ENCODE measurements at places on chromosomes 6 and 20. TPM values are rescaled to one million over a fixed set of nuclear protein-coding genes. Genes with fewer than 3 reads are reported as not detected.

GRCh38 chr6:134247844-134248580 lies 69.9 kb downstream of the SGK1 start:
- no peak for ATAC-seq

The SIGLEC1 gene
- total RNA-seq: 0.80 TPM

The MACROD2 gene
- total RNA-seq: 2.2 TPM

The CCN5 gene
- 1.9 TPM for total RNA-seq

DNA sequence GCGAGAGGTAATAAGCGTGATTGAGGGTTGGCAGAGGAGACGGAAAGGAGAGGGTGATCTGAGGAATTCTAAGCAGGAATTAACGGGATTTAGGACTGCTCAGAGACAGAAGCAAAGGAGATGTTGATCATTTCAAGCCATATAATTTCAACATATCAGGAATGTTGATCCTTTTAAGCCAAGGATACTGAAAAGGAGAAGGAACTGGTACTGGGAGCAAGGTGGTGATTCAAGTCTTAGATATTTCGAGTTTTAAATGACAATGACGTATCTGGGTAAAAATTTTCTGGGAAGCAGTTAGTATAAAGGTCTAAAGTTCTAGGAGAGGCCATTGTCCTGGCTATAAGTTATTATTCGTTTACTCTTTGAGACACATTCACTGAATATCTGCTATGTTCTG lies 91.3 kb upstream of the OGFRL1 start:
- ATAC-seq: no peak

GRCh38 chr20:57139342-57140093 lies 126.9 kb downstream of the BMP7 start:
- no peak for ATAC-seq

The HDGFL1 gene
- total RNA-seq: not detected

DNA sequence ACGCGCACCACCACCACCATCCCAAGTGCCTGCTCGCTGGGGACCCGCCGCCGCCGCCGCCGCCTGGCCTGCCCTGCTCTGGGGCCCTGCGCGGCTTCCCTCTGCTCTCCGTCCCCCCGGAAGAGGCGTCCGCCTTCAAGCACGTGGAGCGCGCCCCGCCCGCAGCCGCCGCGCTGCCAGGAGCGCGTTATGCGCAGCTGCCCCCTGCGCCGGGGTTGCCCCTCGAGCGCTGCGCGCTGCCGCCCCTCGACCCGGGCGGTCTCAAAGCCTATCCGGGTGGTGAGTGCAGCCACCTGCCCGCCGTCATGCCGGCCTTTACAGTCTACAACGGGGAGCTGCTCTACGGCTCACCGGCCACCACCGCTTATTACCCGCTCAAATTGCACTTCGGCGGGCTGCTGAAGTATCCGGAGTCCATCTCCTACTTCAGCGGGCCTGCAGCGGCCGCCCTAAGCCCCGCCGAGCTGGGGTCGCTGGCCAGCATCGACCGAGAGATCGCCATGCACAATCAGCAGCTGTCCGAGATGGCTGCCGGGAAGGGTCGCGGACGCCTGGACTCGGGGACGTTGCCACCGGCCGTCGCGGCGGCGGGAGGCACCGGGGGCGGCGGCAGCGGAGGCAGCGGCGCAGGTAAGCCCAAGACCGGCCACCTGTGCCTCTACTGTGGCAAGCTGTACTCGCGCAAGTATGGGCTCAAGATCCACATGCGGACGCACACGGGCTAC lies 7.2 kb downstream of the PRDM13 start:
- peak; percentile 60 for ATAC-seq

DNA sequence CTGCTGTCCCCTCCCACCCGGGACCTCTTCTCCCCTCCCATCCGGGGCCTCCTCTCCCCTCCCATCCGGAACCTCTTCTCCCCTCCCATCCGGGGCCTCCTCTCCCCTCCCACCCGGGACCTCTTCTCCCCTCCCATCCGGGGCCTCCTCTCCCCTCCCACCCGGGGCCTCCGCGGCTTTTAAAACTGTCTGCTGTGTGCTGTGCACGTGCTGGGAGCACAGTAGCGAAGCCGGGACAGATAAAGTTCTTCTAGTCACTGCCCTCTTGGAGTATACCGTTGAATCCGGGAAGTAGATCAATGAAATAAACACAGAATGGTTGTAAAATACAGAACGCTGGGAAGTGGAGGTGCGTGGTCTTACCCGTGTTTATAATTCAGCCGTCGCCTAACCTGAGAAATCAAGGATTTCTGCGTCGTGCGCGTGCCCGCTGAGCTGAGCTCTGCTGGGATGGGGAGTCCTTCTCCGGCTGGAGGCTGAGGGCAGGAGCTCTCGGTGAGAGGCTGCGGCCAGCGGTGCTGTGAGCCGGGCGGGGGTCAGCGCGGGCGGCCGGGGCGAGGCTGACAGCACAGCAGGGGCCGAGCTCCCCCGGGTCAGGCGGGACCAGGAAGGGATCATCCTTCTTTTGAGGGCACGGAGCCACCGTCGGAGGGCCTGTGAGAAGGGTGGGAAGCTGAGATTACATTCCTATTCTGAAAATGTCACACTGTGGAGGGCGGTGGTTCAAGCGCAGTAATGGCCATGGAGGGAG lies 19.6 kb upstream of the KIF25 start:
- no peak for ATAC-seq

GRCh38 chr6:165685302-165685701 lies 22.3 kb upstream of the PDE10A start:
- ATAC-seq: no peak

DNA sequence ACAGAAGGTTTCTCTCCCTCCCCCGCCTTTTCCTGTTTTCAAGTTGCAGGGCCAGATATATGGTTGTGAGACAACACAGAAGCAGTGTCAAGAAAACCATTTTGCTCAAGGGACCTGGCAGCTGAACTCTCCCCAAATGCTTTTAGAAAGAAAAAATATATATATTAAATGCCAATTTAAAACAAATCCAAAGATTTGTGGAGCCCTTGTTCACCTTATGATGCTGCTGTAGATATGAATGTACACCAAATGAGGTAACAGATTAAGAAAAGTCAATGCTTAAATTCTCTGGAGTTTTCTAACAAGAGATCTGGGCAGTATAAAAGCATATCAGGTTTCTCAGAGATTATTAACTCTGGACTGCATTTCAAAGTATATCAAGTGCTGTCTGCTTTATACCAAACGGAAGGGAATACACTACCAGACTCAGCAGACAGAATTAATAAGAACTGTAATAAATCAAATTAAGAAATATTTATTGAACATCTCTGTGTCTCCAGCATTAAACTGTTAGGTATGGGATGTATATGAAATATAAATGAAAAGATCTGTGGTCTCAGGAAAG lies 357.5 kb downstream of the HDGFL1 start:
- no peak for ATAC-seq

DNA sequence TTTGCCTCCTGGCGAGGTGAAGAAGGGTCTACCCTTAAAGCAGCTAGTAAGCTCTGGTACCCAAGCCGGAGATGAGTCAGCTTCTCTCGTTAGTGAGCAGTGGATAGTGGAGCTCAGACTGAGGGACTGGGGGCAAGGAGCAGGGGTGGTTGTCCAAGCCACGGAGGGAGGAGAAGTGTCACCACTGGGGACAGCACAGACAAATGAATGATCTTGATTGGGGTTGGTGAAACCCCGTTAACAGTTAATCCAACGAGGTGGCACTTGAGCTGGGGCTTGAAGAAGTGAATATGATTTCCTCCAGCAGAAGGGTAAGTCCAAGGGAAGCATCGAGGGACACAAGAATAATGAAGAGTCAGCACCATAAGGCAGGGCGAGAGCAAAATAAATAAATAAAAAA lies 43.0 kb downstream of the JARID2 start:
- ATAC-seq: peak; percentile 19

The SFTA2 gene
- total RNA-seq: 9.0 TPM

The TTLL9 gene
- 0.16 TPM for total RNA-seq

The TREML1 gene
- total RNA-seq: 0.16 TPM

DNA sequence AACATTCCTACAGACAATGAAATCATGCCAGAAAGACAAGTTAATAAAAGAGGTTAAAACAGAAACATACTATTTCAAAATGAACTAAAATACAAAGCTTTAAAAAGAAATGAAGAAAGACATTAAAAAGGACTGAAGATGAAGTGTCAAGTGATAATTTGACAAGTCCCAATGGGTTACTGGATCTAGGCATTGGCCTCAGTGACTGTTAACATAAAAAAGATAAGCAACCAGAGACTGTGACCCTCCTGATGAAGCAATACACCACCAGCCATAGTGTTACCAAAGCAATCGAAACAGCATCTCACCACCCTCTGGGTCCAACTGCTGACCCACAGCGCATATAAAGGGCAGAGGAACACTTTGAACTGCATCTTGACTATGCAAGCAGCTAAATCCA lies 130.3 kb downstream of the FIG4 start:
- no peak for ATAC-seq

The OR2J3 gene
- total RNA-seq: not detected

The EPB41L1 gene
- 95.6 TPM for total RNA-seq

- no peak for ATAC-seq
These were observed 63.0 kb downstream of the HUS1B start for GRCh38 chr6:593907-594212.

- no peak for ATAC-seq
These were observed 172.8 kb downstream of the CDKAL1 start for GRCh38 chr6:20706939-20707485.

The MROH8 gene
- 1.6 TPM for total RNA-seq

DNA sequence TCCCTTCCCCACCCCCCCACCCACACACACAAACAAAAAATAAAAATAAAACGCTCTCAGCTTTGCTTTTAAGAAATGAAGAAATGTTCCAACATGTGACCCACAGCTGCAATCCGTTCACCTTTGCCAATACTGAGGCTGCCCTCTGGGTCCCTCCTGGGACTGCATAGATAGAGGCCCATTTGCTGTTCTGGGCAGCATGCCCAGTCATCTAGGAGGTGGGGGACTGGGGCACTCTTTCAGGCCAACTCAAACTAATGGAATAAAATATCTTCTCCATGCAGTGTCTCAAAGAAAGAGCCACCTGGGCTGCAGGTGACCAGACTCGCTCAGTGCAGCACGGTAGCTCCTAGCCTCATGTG lies 79.9 kb downstream of the SLC22A3 start:
- no peak for ATAC-seq

- ATAC-seq: no peak
These were observed 126.8 kb upstream of the HCRTR2 start for GRCh38 chr6:55047451-55048044.

GRCh38 chr6:33126101-33126714 lies 50.4 kb downstream of the HLA-DPB1 start:
- peak; percentile 59 for ATAC-seq

The FAM210B gene
- total RNA-seq: 24.7 TPM

DNA sequence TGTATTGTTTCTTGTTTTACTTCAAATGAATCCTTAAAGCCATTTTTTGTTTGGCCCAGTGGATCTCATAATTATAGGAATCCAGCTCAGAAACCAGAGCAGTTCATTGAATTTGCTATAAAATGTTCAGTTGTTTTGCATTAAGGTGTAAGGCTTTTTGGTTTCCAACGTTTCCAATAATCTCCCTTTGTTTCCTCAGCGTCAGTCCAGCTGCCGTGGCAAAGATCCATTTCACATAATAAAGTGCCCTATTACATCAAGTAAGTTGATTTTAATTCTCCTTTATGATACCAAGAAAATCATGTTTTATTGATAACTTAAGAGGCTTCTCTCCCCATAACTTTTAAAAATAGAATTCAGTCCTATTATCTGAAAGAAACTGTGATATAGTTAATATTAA lies 472.6 kb downstream of the UTRN start:
- no peak for ATAC-seq

GRCh38 chr6:160253714-160254113 lies 4.9 kb downstream of the SLC22A2 start:
- no peak for ATAC-seq

The ZNF391 gene
- total RNA-seq: 1.4 TPM

The DNAH8 gene
- total RNA-seq: 0.04 TPM

DNA sequence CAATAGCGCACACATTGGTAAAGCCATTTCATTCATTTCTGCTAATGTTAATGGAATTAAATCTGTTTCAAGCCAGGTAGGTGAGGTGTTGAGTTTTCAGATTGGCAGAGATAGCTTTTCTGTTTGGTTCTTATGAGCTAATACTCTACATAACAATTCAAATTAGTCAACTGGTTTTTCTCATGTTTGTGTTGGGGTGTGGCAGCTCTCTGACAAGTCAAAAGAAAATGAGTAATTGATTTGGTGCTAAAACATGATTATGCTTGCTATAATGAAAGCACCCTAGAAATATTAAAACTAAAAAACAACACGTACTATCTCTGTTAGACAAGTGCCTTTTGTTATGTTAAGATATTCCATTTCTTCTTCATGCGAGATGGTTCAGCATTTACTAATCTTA lies 13.6 kb downstream of the PPP1R14C start:
- ATAC-seq: peak; percentile 81

DNA sequence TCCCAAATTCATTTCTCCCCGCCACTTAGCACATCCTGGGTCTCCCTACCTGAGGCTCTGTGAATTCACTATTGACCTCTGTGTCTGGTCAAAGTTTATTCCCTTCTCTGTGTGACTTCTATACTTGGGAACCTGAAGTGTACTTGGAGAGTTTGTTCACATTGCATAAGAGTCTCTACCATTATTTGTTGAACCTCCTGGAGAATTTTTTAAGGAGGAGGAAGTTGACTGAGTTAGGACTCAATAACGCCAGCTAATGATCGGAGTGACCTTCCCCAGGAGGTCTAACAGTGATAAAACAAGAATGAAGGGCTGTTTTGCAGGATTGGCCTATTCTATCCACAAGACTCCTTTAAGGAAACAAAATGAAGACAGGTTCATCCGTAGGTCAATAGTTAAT lies 23.6 kb downstream of the STMND1 start:
- ATAC-seq: no peak

The ROS1 gene
- 0.04 TPM for total RNA-seq

The DPPA5 gene
- total RNA-seq: not detected

The MAFB gene
- 55.9 TPM for total RNA-seq

GRCh38 chr6:48099713-48100587 lies 11.0 kb downstream of the PTCHD4 start:
- ATAC-seq: no peak

The OR2H1 gene
- total RNA-seq: not detected

The UBD gene
- 1.00 TPM for total RNA-seq

DNA sequence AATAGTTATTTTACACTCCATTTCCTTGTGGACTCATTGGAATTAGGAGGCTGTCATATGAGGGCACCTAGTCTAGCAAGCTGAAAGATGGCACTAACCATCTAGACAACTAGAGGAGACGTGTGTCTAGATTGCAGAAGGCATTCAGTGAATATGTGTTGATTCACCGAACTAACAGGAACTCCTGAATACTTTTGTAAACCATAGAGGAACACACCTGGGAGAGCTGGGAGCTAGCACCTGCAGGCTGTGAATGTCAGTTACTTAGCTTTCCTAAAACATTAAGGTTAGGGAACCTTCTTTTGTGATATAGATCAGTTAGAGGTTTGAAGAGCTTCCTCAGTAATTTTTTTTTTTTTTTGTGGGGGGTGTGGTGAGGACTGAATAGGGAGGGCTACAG lies 7.7 kb downstream of the OPN5 start:
- no peak for ATAC-seq

GRCh38 chr6:52590152-52590891 lies 13.5 kb upstream of the TRAM2 start:
- ATAC-seq: no peak
